ENCODE measurements at places on chromosomes 4 and X. TPM values are rescaled to one million over a fixed set of nuclear protein-coding genes. Genes with fewer than 3 reads are reported as not detected.

DNA sequence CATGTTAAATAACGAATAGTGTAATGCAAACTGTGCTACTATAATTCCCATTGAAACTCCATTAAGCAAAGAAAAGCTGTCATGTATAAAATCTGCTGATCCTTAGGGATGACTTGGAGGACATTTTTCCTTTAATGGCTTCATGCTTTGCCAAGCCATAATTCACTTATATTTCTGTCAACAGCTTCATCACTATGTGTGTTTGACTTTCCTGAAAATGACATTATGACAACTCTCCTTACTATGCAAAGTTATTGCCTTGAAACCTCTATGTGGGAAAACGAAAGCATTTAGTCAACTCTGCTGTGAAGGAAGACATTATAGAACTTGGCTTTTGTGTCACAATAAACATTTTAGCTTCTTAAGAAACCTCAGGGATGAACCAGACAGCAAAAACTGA is 210.5 kb downstream of the GRXCR1 start:
- H3K36me3 ChIP-seq: no peaks in the 10 kb centered on the region
- no peaks in the 10 kb centered on the region for H3K27me3 ChIP-seq
- H3K4me1 ChIP-seq: no peaks in the 10 kb centered on the region
- no peak for DNase-seq
- H3K27ac ChIP-seq: no peak overlapping the region

The FGB gene
- total RNA-seq: not detected

DNA sequence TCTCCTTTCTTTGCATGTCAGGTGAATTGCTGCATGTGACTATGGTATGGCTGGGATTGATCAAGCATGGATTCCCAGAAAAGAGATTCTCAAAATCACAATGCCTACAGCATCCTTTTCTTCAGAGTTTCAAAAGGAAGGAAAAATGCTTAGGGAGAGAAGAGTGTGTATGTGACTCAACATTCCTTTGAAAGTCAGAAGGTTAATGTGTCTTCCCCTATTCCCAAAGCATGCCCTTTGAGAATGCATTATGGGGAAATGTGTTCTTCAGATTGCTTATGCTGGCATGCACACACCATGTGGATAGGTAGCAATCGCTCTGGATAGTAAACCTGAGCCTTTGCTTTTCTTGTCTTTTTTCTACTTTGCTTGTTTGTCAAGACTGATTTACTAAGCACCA is 78.5 kb downstream of the ELOVL6 start:
- no peaks in the 10 kb centered on the region for H3K36me3 ChIP-seq
- no peak for DNase-seq

GRCh38 chr4:52852041-52852440 is 10.1 kb upstream of the RASL11B start:
- no peaks in the 10 kb centered on the region for H3K4me1 ChIP-seq
- no peak overlapping the region for H3K4me3 ChIP-seq
- H3K27me3 ChIP-seq: peaks cover 1% of the 10 kb centered on the region
- H3K27ac ChIP-seq: no peak overlapping the region
- DNase-seq: no peak
- no peaks in the 10 kb centered on the region for H3K36me3 ChIP-seq

The KIF4A gene
- total RNA-seq: 0.36 TPM

GRCh38 chr4:85929961-85930665 is 429.7 kb downstream of the MAPK10 start:
- no peak overlapping the region for H3K4me3 ChIP-seq
- H3K27me3 ChIP-seq: no peaks in the 10 kb centered on the region
- no peak for DNase-seq
- no peak overlapping the region for H3K27ac ChIP-seq

The RAB40AL gene
- total RNA-seq: 1.1 TPM

GRCh38 chr4:180465364-180465763 is 1777.8 kb upstream of the TENM3 start:
- no peak overlapping the region for H3K4me3 ChIP-seq
- DNase-seq: no peak
- no peaks in the 10 kb centered on the region for H3K4me1 ChIP-seq
- H3K36me3 ChIP-seq: no peaks in the 10 kb centered on the region
- no peak overlapping the region for H3K27ac ChIP-seq

DNA sequence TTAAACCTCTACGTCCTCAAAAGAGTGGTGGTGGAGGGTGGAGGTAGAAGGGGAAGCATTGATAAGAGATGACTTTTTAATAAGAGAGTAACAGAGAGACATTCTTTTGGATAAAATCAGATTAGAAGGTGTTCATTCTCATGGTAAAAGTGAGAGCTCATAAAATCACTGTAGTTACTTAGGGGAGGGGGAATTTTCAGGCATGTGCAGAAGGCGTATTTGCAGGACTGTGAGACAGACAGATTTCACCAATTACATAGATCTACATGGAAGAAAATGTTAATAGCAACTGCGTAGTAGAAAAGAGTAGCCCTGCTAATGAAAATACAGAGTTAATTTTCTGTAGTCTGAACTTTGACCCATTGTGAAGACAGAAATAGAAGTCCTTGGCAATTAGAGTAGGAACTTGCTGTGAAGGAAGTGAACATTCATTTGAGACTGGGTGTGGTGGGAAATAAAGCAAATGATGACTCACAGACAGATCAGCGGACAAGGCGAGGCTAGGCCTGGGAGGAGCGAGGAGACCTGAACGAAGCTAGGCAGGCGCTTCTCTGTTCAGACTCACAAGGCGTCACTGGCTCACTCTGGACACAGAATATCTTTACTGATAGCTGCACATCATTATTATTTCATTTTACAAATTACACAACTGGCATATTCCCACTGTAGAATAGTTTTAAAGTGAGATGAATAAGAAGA is 57.2 kb upstream of the FAM9C start:
- H3K36me3 ChIP-seq: no peaks in the 10 kb centered on the region
- DNase-seq: peak; percentile 76
- H3K27ac ChIP-seq: no peak overlapping the region

- H3K27ac ChIP-seq: no peak overlapping the region
- no peaks in the 10 kb centered on the region for H3K36me3 ChIP-seq
- no peak overlapping the region for H3K4me3 ChIP-seq
- H3K27me3 ChIP-seq: no peaks in the 10 kb centered on the region
Measured at GRCh38 chr4:20626326-20627005, 73.8 kb upstream of the PACRGL start.

DNA sequence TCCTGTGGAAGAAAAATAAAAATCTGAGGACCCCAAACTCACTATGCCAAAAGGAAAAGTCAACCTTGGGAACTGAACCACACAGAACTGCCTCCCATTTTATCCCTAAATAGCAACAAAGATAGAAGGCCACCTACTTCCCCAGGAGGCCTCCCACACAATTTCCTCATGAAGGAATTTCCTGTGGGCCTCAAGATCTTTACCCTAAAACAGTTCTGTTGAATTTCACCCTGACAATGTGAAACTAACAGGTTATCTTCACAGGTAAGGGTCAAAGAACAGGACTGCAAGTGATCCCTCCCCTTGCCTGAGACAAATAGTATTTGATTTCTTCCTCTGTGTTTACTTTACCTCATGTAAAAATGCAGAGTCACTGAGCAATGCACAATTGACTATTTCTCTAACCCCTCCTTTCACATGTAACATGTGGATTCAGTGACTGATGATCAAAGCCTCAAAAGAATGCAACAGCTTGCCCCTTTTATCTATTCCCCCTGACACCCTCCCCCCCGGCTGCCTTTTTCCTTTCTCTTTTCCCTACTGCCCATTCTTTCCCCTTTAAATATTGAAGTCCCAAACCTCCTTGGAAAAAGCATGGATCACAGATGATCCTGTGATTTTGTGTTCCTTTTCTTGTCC is 33.3 kb downstream of the MEPE start:
- H3K27ac ChIP-seq: no peak overlapping the region
- H3K4me3 ChIP-seq: no peak overlapping the region
- no peaks in the 10 kb centered on the region for H3K4me1 ChIP-seq
- DNase-seq: no peak

DNA sequence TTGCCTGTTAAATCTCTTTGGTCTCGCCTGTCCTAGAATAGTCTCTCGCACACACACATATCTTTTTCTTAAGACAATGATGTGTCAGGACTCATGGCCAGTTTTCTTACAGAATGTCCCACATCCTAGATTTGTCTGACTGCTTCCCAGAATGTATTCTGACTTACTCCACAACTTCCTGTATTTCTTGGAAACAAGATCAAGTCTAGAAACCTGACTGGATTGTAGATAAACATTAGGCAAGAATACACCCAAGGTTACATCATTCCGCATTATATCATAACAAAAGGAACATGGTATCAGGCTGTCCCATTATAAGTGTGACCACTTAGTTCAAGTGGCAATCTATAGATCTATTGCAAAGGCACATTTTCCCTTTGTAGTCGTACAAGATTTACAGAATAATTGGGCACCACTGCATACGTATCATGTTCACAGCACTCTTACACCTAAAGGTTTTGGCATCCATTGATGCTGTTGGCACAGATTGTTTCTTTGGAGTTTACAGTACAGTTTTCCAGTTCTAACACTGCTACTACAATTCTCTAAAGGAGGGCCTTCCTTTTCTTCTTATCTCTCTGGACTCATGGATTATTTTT is 56.4 kb downstream of the FBXW7 start:
- no peak overlapping the region for H3K4me3 ChIP-seq

Data from aorta (tissue), 5 donors.